ENCODE measurements at places on chromosomes 7 and 10.

DNA sequence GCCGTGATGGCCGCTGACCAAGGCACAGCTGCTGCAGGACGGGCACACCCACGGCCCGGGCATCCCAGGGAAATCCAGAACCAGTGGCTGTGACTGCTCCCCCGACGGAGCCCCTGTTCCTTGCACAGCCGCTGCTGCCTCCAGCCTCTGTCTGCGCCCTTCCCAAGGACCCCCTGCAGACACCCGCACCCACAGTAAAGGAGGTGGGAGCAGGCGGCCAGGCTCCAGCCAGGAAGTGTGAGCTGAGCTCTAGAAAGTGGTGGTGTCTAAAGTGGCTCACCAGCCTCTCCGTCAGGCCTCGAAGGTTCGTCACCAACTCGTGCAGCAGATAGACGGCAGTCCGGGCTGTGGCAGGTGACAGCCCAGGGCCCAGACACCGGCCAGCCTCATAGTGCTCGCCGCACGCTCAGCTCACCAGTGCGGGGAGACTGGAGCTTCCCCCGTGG lies 306.7 kb downstream of the DNAJB6 start:
- no peak for DNase-seq

- peak; percentile 97 for DNase-seq
Observed at GRCh38 chr7:1503816-1504775, at the start of gene INTS1. INTS1 (minus strand) TSS chr7:1504389; CDS start chr7:1503960, 429 bp downstream.

GRCh38 chr7:155422151-155422550 lies 35.8 kb upstream of the EN2 start:
- DNase-seq = no peak

DNA sequence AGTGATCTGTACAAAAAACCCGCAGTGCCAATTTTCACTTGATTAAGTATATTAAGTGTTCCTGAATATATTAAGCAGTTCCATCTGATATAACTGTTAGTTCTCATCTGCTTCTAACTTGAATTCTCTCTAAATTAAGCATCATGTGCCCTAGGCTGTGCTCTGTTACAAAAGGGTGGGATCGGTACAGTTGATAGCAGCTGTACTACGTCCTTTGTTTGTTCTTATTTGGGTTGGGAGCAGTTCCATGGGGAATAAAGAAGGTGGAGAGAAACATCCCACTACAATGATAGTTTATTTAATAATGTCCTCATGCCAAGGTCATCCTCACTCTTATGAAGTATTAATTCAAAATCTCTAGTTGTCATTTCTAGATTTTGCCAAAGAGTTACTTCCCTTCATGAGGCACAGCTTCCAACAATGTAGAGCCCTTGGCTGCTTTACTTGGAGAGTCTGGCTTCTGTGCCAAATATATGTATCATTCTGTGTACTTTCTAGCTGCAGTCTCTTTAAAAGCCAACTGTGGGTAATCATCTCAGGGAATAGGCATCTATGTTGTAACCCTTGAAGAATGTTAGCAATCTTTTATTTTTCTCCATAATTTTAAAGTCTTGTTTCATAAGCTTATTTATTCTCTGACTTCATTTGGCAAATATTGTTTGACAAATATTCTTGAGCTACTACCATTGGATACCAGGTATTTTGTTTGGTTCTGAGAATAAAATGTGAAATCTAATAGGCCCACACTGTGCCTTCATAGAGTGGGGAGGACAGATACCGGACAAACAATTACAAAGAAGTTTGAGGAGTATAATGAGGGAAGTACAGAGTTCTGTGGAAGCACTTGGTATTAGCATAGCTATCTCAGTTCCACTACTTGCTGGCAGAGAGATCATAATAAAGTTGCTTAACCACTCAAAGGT lies 22.4 kb upstream of the AHR start:
- peak; percentile 92 for DNase-seq

DNA sequence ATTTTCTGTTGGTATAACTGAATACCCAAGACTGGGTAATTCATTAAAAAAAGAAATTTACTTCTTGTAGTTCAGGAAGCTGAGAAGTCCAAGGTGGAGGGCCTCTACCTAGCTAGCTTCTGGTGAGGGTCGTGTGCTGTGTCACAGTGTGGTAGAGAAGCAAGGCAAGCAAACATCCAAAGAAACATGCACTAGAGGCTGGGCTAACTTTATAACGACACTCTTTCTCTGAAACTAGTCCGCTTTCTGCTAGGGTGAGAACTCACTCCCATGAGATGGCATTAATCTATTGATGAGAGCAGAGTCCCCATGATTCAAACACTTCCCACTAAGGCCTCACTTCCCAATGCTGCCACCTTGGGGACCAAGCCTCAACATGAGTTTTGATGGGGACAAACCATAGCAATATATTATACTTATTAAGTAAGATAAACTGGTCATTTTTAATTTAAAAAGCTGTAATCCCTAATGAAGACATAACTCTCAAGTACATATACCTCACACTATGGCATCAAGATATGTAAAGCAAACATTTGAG lies 50.8 kb downstream of the PHYHIPL start:
- no peak for DNase-seq

DNA sequence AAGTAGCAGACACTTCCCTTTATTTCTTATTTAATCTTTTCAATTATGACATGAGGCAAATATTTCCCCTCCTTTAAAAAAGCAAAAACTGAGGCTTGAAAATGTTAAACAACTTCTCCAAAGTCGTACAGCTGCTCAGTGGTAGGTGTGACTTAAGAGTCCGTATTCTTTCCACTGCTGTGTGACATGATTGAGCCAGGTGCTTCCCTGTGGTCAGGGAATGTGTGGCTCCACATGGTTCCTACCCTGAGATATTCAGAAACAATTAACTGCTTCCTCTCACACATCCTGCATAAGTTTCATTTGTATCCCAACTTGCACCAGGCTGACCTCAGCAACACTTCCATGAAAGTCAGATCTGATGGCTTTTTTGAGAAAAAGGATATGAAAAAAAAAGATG lies 13.6 kb downstream of the OPALIN start:
- DNase-seq = no peak

DNA sequence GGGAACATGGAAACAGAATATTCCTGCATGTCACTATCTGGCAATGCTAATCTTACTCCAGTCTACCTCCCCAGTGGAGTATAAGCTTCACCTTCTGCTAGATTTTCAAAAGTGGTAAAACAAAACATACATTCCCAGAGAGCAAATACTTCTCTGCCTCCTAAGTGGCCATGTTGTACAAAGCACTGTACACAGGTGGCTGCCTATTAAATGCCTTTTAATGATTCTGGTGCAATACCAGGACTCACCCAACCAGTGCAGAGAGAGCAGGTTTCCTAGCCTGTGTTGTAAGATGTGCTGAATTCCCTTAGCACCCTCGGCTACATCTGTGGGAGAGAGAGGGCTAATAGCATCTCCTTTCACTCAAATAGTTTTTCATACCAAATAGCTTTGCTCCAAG lies 684.3 kb upstream of the NRP1 start:
- DNase-seq = no peak

GRCh38 chr10:77584938-77585337 lies 52.7 kb downstream of the KCNMA1 start:
- DNase-seq = no peak

- peak; percentile 69 for DNase-seq
Observed at GRCh38 chr10:96618653-96619052, 31.8 kb upstream of the TM9SF3 start.

- DNase-seq = no peak
Observed at GRCh38 chr7:75033064-75033463, 40.5 kb downstream of the RCC1L start.

GRCh38 chr10:33074443-33074842 lies 116.4 kb upstream of the ITGB1 start:
- DNase-seq = no peak

DNA sequence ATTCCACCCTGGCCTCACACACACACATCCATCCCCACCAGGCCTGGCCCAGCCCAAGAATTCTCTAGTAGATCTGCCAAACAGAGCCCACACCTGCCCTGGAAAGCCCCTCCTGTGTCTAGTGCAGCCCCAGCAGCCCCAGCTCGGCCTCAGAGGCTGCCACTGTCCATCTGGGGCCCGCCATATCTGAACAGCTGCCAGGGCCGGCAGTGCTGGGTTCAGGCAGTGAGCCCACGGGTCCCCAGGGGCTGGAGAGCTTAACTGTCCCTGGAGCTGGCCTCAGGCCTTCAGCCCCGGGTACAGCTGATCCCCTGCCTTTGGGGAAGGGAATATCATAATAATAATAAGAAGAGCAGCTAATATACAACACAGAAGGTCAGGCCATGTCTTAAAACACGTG lies 574 bp downstream of the MYL10 start:
- no peak for DNase-seq

DNA sequence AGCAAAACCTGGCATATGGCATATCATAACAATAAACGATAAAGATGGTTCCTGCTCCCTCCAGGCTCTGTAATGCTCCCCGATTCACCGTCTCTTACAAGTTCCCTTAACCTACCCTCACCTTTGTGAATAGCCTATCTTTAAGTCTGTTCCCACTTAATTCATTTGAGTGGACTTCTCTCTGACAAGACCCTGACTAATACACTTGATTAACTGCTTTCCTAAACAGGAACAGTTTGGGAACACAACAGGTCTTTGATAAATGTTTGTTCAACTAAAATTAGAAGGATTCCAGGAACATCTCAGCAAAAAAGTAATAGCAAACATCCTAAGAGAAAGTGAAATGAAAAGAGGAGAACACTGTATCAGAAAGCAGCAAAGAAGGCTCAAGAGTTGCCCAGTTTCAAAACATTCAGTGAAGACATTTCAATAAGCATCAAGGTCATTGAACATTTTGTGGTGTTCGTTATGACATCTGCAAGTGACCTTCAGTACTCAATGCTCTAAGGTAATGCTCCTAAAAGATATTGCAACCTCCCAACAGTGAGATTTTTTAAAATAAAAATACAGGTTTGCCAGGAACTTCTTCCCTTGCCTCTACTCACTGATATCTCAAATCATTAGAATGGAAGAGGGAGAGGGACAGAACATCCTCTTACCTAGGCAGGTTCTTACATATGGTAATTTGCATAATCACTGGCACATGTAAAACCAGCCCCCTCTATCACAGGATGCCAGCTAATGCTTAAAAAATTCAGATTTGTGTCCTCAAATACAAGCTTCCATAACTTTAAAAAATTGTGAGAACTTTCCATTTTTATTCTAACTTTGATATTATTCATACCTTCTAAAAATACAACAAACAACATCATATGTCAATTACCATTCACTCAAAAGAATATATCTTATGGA lies 11.4 kb upstream of the ARHGAP12 start:
- DNase-seq = no peak

DNA sequence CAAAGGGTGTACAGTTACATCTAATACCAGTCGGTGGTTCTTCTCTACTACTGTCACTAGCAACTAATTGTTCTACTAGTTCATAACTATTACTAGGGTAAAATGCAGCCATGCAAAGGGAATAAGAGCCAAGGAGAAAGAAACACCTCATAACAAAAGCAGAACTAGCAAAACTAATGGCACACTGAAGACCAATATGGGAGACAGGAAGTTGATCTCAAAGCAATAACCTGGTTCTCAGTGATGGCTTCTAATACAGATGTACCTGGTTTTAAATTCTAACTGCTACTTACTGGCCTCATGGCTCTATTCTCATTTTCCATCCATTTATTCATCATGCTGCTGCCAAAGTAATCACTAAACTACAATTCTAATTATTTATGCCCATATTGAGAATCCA lies 170.3 kb downstream of the SEMA3E start:
- no peak for DNase-seq

DNA sequence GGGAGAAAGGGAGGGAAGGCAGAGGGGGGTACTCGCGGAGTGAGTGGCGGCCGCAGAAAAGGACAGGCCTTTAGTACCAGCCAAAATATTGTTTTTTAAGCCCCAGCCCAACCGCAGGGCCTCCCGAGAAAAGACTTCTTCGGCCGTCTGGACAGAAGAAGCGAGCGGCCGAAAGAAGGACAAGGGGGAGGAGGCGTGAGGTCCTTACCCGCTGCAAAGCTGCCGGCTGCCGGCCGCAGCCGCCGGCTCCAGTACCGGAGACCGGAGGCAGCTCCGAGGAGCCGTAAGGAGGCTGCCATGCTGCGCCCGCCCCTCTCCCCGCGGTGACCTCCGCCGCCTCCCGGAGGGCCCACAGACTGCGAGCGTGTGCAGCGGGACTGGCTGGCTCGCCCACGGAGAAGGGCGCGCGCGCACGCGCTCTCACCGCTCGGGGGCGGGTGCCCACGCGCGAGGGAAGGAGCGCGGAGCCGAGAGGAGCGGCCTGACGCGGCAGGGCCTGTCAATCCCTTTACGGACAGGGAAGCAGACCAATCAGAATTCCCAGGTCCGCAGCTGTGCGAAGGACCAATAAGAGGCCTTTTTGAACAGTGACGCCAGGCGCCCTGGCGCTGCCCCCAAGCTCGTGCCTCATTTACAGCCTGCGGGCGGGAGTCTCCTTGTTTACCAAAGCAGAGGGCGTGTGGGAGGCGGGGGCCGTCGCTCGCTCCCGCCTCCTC lies at the start of gene HIBADH:
Gene HIBADH, minus strand, starts transcription at position 394 of the 716 bp plus-strand sequence. Its CDS starts 95 bp downstream, at position 299.
- peak; percentile 100 for DNase-seq

DNA sequence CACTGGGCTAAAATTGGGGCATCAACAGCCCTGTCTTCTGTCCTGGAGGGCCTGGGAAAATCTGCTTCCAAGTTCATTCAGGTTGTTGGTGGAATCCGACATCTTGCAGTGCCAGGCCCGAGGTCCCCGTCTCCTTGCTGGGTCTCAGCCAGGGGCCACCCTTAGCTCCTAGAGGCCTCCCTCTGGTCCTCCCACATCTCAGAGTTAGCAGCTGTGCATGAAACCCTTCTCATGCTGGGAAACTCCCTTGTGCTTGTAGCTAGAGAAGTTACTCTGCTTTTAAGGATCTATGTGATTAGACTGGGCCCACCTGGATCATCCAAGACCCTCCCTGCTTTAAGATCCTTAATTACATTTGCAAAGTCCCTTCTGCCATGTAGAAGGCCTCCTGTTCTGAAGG lies 15.3 kb downstream of the HIP1 start:
- no peak for DNase-seq

- DNase-seq = peak; percentile 38
Observed at GRCh38 chr7:31955021-31955420, 115.2 kb downstream of the PDE1C start.

DNA sequence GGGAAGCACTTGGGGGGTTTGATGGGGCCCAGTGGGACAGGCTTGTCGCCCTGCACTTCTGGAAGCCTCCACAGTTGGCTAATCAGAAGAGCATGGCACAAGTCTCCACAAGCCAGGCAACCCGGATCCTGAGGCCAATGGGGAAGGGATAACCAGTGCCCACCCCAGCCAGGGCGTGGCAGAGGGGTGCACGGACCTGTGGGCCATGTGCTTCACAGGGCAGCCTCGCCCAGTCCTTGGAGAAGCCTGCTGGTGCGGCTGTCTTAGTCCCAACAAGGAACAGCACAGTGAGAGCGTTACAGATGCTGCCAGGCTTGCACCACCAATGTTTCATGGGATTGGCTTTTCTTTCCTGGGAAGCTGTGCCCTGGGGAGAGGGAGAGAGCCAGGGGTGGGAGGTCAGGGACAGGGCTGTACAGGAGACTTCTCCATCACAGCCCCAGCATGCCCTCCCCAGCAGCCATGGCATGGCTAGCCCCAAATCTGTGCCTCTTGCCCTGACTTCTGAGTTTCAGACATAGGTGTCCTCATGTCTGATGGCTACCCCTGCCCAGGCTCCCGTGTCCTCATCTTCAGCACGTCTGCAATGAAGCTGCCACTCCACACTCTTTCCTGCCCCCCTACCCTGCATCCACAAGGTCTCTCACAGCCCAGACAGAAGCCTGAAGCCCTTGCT lies 116.0 kb downstream of the PTPN20 start:
- no peak for DNase-seq
